ENCODE measurements at places on chromosomes 4 and X.

DNA sequence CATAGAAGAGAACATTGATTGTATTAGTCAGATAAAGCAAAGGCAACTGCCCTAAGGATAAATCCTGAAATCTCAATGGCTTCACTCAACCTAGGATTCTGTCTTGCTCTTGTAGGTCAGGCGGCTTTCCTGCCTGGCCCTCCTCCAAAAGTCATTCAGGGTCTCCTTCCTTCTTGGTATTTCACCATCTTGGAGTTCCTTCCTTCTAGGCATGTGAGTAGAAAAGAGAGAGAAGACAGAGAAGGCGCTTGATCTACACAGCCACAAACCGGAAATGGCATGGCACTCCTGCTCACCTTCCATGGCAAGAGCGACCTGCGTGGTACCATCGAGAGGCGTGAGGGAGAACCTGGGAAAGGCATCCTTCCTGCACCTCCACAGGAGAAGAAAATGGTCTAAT is 45.3 kb upstream of the HELT start:
- DNase-seq: no peak

GRCh38 chr4:720111-720860 is 14.7 kb downstream of the PCGF3 start:
- DNase-seq: no peak

- DNase-seq: no peak
These were observed 124.5 kb upstream of the PLAC1 start for GRCh38 chrX:134782796-134783195.

- no peak for DNase-seq
These were observed 217.3 kb upstream of the TAPT1 start for GRCh38 chr4:16443504-16444088.

DNA sequence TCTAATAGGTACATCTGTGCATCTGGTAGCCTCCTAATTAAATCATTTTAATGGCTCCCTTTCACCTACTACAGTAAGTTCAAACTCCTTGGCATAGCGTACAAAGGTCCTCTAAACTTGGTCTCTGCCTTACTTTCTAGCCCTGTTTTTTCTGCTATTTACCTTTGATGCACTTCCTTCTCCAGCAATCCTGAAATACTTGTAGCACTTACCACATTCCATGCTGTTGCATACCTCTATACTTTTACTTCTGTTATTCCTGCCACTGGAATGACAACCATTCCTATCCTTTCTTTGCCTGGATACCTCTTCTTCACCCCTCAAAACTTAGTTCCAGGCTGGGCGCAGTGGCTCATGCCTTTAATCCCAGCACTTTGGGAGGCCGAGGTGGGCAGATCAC is 56.6 kb upstream of the LHFPL1 start:
- DNase-seq: no peak

GRCh38 chrX:32545101-32545500 is 666.2 kb downstream of the DMD start:
- no peak for DNase-seq

- no peak for DNase-seq
These were observed 16.0 kb downstream of the AMELX start for GRCh38 chrX:11309220-11309619.

GRCh38 chrX:9662148-9662547 is 103.5 kb downstream of the GPR143 start:
- no peak for DNase-seq

DNA sequence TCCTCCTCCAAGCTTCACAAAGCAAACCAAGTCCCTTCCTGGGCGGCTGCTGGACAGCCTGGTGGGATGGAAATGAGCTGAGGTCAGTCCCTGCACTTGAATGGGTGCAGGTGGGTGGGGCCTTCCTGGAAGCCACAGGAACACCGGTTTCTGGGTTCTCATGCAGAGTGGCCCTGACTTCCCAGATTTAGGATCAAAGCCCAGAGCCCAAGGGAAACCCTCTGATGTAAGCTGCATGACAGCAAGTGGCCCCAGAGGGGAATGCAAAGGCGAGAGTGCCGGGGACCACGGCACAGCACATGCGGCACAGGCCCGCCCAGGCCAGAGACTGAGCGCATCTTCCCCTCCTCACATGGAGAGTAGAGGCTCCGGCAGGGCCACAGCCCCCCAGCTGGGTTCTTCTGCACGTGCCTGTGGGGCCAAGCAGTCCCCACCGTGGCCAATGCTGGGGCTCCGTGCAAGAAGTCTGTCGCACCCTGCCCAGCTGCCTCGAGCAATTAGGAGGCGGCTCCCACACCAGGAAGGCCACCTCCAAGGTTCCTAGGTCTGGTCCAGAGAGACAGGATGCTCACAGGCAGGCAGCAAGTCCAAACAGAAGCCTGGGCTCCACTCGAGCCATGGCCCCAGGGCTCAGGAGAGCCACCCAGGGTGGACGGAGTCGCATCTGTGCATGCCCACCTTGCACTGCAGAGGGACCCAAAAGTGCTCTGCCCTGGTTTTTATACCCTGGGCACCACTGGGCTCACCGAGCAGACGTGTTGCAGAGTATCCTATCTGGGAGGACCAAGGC is 83.0 kb downstream of the HTRA3 start:
- no peak for DNase-seq

- DNase-seq: no peak
These were observed 95.3 kb downstream of the GRID2 start for GRCh38 chr4:92399032-92399431.

- no peak for DNase-seq
These were observed 317.5 kb downstream of the DHRSX start for GRCh38 chrX:2183193-2183725.

DNA sequence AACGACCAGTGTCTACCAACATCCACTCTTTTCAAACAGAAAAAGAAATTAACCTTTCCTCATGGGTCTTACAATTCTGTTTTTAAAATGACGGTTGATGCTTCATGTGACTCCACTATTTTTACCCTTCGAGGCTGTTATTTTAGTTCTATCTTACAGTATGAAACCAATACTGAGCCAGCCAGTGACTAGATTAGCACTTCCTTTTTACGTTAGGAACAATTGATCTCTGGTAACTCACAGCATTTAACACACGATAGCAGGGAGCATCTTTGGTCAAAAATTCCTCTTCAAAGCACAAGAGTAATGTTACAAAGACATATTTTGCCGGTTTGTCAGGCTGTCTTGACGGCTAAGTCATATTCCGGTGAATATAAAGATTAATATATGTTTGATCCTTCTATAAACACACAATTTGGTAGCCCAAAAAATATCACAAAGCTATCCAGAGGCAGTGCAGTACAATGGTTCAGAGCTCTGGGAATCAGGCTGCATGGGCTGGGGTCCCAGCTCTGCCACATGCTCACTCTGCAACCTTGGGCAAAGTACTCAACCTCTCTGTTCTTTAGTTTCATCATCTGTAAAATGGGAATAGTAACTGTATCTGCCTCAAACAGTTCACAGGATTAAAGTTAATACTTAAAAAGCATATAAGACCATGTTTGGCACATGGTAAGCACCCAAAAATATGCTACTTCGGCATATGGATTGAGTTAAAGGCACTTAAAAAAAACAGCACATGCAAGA is 62.9 kb upstream of the TXK start:
- DNase-seq: no peak

Measured in activated T-cell treated with anti-CD3 and anti-CD28 coated beads, Interleukin-2, amount 50 U/mL, for 72 hours (primary cell).